ENCODE measurements at places on chromosomes 7 and 10. TPM values are rescaled to one million over a fixed set of nuclear protein-coding genes. Genes with fewer than 3 reads are reported as not detected.

Gene LRMDA
- total RNA-seq = not detected

DNA sequence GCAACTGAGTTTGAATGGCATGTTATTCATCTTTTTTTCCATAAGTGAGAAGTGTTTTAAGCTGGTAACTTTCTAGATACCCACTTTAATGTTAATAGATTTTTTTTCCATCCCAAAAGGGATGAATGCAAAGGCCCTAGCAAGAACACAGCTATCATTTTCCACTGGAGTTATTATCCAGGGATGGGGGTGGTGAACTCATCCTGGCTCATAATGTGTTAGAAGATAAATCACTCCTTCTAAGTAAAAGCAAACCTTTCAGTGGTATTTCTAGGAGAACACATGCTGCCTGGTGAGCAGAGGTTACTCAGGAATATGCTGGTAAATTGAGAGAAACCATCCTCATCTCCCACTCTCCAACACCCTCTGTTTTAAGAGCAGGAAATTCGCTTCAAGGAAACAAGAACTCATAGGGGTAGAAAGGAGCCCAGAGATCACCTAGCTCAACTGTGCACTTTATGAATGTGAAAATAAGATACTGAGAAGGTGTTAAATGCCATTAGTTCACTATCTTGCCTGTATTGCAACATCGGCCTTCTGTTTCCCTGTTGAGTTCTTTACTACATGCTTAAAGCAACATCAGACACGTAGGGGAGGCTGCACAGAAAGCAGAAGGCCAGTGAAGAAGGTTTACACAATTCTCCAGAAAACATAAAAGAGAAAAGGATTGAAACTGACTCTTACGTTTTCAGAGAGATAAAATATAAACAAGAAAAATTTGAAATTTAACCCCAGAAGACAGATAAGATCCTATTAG, 264.0 kb upstream of the PRKCQ start:
- H3K27ac ChIP-seq = no peak overlapping the region
- no peak overlapping the region for H3K4me3 ChIP-seq
- DNase-seq = no peak

Gene TAS2R41
- not detected for total RNA-seq

- H3K4me1 ChIP-seq = peaks cover 28% of the 10 kb centered on the region
- H3K4me3 ChIP-seq = no peak overlapping the region
- H3K27me3 ChIP-seq = peaks cover 34% of the 10 kb centered on the region
- no peaks in the 10 kb centered on the region for H3K36me3 ChIP-seq
These were observed 6.7 kb downstream of the TCF7L2 start for GRCh38 chr10:112956631-112957350.

GRCh38 chr7:138726288-138726687, 25.1 kb upstream of the SVOPL start:
- H3K36me3 ChIP-seq = no peaks in the 10 kb centered on the region
- H3K27me3 ChIP-seq = no peaks in the 10 kb centered on the region
- no peak overlapping the region for H3K27ac ChIP-seq
- H3K4me3 ChIP-seq = no peak overlapping the region
- no peak for DNase-seq
- no peaks in the 10 kb centered on the region for H3K4me1 ChIP-seq

- H3K4me3 ChIP-seq = no peak overlapping the region
- no peak for DNase-seq
- peaks cover 3% of the 10 kb centered on the region for H3K4me1 ChIP-seq
- H3K36me3 ChIP-seq = no peaks in the 10 kb centered on the region
- H3K27me3 ChIP-seq = peaks cover 31% of the 10 kb centered on the region
These were observed 3.5 kb downstream of the COBL start for GRCh38 chr7:51312951-51313737.

Gene IDI2
- total RNA-seq = not detected

- H3K27ac ChIP-seq = peak overlapping the region; percentile 55
- peaks cover 39% of the 10 kb centered on the region for H3K36me3 ChIP-seq
- no peak overlapping the region for H3K4me3 ChIP-seq
- no peaks in the 10 kb centered on the region for H3K27me3 ChIP-seq
- no peak for DNase-seq
These were observed 210.7 kb upstream of the FRMD4A start for GRCh38 chr10:14541379-14541778.

DNA sequence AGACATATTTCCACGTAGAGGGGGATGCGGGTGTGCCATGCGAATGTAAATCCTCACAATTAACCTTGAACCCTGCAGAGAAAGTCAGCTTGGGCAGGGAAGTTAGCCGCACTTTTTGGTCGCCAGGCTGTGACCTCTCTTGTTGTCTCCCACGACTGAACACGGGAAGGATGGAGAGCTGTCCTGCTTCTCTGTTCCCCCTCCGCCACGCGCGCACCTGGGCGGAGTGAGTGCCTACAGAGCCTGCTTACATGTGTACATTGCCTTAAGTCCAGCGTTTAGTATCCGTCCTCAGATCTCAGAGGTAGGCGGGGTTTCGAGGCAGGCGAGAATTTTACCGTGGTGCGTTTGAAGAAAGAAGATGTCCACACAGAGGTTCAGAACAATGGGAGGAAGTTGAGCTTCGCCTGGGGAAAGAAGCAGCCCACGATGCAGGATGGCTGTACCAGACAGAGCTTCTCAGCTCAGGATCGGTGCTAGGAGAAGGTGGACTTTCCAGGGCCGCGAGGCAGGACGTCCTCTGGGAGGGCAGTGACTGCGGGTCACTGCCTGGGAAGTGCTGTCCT, 482 bp upstream of the ERCC6 start:
- H3K36me3 ChIP-seq = peaks cover 10% of the 10 kb centered on the region
- peaks cover 33% of the 10 kb centered on the region for H3K4me1 ChIP-seq
- DNase-seq = no peak

Measured in activated CD8-positive, alpha-beta T cell treated with anti-CD3 and anti-CD28 coated beads for 36 hours (primary cell).